CD4-positive, alpha-beta memory T cell (primary cell): ENCODE measurements at places on chromosomes 16 and 17. TPM values are rescaled to one million over a fixed set of nuclear protein-coding genes. Genes with fewer than 3 reads are reported as not detected.
A peak's percentile ranks its signal among the peaks of the same experiment; 100 is the strongest.

DNA sequence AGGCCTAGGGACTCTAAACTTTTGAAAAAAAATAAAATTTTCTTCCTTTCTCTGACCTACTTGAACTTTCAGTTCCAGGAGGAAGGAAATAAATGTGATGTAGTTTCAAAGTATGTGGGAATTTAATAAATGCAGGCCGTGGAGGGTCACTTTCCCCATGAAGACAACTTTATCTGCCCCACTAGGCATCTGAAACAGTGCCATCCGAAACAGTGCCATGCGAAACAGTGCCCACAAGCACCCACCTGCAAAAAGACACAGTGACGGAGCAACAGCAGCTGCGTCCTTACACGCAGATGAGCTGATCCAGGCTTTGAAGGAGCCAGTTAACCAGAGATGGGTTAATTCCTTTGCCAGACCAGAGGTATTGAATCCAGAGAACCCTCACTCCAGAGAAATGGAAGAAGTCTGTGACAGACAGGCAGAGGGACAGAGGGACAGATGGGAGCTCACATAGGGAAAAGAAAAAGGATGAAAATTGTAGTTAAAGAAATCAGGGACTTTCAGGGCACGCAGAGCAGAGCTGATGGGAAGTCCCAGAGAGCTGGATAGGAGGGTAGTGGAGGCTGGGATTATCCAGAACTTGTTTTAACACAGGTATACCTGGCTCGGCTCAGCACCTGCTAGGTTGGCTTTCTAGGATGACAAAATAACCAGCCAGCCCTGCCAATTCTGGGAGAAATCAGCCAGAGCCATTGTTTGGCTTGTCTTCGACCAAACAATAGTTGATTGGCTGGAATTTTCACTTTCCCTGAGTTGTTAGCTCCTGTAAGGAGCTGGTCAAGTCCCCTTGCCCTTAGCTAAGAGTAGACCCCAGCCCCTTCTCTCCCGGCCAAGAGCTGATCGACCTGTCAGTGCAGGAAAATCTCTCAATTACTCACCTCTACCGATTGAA lies 17.1 kb upstream of the HOXB13 start:
- DNase-seq, result no peak

DNA sequence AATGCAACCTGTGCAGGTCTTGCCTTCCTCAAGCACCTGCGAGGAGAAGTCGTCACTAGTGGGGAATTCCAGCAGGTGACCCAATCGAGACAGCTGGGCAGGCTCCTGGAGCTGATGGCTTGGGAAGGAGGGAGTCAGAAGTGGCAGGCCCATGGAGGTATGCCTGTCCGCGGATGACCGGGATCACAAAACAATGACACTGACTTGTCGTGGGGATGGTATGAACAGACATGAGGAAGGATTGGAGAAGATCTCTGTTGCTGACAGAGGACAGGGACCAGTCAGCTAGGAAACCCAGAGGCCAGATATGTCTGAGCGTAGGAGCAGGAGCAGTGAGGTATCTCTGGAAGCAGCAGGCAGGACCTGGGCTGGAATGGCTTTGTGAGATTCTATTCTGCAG lies 233.3 kb downstream of the SOX9 start:
- no peak for DNase-seq

The SPNS3 gene
- total RNA-seq, result 1.6 TPM

- no peak for DNase-seq
Observed at GRCh38 chr17:81890447-81891302, 711 bp downstream of the ALYREF start.

DNA sequence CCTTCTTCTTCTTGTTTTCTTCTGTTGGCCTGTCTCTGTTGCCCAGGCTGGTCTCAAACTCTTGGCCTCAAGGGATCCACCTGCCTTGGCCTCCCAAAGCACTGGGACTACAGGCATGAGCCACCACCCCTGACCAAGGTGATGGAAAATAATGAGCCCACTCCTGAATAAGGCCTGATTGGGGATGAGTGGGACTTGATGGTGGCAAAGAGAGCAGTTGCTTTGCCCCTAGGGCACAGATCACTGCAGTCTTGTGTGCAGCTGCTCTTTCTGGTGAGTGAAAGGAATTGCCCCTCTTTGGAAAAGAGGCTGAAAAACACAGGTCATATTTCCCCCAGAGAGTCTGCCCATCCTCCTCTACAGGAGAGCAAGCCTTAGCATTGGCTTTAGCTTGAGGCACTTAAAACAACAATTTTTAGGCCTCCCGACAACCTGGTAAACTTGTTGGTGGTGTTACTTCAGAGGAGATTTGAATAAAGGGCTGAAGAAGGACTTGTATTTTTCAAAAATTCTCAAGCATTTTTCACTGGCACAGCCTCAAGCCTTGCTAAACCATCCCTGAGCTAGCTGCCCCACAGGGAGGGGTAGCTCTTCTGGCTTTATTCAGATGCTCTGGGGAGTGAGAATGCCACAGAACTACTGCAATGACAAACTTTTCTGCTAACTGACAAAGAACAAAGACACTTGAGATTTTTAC lies 6.1 kb upstream of the PDP2 start:
- DNase-seq, result no peak

- DNase-seq, result no peak
Observed at GRCh38 chr16:57166951-57167350, 18.9 kb downstream of the PSME3IP1 start.

GRCh38 chr17:46795379-46795952 lies 23.0 kb downstream of the WNT3 start:
- DNase-seq, result no peak

GRCh38 chr17:74702116-74702871 lies 10.4 kb downstream of the CD300LF start:
- DNase-seq, result no peak

- DNase-seq, result no peak
Observed at GRCh38 chr17:49993423-49994060, 1.5 kb downstream of the DLX3 start.

- peak; percentile 32 for DNase-seq
Observed at GRCh38 chr17:75504347-75505151, 10.8 kb downstream of the CASKIN2 start.

DNA sequence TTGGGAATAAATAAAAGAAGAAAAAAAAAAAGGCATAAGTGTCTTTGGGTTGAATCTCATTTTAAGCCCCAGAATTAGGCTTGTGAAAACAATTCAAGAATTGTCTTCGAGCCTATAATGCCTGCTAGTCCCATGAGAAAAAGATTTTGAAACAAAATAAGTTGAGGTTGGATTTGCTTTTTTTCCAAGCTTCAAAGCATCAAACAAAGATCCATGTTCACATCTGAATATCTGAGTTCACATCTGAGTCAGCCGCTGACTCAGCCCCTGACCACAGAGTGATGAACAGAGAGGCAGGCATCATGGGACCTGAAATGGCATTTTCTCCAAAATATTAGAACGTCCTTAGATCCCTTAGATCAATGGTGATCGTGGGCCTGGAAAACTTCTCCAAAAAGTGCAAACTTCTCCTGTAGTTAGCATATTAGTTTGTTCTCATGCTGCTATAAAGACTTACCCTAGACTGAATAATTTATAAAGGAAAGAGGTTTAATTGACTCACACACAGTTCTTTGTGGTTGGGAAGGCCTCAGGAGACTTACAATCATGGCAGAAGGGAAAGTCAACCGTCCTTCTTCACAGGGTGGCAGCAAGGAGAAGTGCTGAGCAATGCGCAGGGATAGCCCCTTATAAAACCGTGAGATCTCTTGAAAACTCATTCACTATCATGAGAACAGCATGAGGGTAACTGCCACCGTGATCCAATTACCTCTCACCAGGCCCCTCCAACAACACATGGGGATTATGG lies 294.6 kb upstream of the HSBP1 start:
- DNase-seq, result no peak

The CSH1 gene
- not detected for total RNA-seq
